ENCODE measurements at places on chromosomes 16 and 17. TPM values are rescaled to one million over a fixed set of nuclear protein-coding genes. Genes with fewer than 3 reads are reported as not detected.

ZDHHC1 gene
- 13.0 TPM for total RNA-seq

DNA sequence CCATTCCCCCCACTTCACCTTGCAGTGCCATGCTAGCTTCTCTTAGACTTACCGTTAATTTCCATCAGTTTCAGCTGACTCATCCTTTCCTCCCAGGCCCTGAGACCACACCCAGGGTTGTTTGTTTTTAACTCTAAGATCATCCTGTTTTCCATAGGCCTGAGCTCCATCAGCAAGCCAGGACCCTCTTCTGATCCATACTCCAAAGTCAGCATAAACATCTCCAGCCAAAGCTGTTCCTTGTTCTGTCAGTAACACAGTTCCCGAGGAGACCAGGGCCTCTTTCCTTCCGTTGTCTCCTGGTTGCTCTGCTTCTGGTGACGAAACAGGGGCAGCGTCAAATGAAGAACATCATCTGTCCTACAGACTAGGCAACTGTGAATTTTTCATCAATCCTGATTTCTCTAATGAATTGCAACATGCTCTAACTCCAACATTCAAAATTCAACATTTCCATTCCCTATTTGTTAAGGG, 83.8 kb upstream of the HNF1B start:
- no peak for DNase-seq

SLC6A2 gene
- total RNA-seq = not detected

DNA sequence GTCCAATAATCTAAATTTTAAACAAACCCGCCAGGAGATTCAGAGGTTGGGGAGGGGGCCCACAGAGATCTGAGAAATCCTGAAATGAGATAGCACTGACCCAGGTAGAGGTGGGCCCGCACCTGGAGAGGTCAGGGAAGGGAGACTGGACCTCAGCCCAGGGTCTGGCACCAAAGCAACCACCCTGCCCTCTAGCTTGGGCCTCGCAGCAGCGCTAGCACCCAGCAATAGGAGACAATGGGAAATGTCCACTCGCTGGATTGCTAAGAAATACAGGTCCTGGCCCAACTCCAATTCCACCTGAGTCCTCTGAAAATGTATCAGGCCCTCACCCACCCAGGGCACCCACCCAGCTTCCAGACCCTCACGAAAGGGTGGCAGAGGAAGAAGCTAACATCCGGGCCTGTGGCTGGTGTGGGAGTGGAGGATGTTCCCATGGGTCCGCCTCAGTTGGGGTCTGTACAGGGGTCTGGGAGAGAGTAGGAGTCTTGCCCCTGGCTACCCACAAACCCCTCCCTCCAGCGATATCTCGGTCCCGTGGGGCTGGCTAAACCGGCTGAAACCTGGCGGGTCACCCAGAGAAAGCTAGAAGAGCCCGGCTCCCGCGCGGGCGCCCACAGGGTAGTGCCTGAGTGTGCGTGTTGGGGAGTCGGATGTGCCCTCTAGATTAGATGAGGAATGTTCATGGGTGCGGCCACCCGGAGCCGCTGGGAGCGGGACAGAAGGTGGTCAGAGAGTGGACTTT, 1.1 kb downstream of the PLLP start:
- peak; percentile 50 for DNase-seq

GRCh38 chr16:55081622-55082590, 151.2 kb downstream of the IRX5 start:
- peak; percentile 68 for DNase-seq

CALB2 gene
- total RNA-seq = 3.1 TPM

- no peak for DNase-seq
Observed at GRCh38 chr17:47095268-47095667, 93.8 kb downstream of the CDC27 start.

MARVELD3 gene
- 14.5 TPM for total RNA-seq

DNA sequence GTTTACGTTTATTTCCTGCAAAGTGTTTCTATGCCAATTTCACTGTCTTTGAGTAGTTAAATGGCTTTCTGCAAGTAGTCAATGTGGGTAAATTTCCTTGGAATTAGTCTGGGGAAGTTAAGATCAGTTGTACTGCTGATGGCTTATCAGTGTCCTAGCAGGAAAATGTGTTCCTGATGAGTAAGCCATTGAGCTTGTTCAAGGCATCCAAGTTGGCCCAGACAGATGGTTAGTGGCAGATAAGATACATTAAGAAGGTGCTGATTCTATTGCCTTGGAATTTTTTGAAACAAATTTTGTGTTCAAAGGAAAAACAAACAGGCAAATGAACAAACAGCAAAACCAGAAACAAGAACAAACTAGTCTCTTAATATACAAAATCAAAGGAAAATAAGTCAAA, 258.4 kb downstream of the MAP2K6 start:
- no peak for DNase-seq

Measured in body of pancreas (tissue), 4 donors.